Kidney (tissue), 22 donors: ENCODE measurements at places on chromosomes 4 and X.

DNA sequence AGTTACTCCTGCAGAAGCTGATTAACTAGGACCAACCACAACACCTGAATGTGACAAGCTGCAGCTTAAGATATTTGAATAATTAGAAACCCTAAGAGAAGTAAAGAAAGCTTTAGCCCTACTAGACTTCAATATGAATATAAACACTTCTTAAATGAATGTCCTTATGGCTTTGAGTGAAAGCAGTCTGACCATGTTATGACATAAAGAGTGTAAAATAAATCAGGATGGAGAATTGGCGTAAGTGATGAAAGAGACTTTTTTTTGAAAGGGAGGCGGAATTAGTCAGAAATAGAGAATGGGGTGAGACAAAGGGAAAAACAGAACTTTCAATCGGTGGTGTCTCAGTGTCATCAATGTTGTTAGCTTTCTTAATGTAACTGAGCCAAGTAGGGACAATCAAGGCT lies 117.2 kb upstream of the MAGEB16 start:
- DNase-seq = no peak

- no peak for DNase-seq
Measured at GRCh38 chr4:173696011-173696410, 166.0 kb upstream of the HAND2 start.

DNA sequence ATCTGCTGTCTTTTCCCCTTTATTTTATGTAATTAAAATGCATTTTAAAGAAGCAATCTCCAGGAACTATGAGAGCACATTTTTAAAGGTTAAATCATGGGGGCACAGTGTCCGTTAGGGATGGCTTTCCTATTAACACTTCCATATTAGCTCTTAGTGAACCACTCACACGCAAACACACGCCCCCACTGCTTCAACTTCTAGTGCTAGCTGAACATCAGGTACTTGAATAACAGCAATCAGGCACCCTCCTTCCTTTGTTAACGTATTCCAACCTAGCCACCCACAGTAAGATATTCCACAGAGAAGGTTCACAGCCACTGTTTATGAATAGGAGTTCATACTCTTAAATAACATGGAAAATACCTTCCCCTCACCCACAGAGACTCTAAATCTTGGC lies 9.3 kb downstream of the TMEM255A start:
- no peak for DNase-seq

- no peak for DNase-seq
Measured at GRCh38 chr4:130183766-130184165, 1087.8 kb downstream of the C4orf33 start.

DNA sequence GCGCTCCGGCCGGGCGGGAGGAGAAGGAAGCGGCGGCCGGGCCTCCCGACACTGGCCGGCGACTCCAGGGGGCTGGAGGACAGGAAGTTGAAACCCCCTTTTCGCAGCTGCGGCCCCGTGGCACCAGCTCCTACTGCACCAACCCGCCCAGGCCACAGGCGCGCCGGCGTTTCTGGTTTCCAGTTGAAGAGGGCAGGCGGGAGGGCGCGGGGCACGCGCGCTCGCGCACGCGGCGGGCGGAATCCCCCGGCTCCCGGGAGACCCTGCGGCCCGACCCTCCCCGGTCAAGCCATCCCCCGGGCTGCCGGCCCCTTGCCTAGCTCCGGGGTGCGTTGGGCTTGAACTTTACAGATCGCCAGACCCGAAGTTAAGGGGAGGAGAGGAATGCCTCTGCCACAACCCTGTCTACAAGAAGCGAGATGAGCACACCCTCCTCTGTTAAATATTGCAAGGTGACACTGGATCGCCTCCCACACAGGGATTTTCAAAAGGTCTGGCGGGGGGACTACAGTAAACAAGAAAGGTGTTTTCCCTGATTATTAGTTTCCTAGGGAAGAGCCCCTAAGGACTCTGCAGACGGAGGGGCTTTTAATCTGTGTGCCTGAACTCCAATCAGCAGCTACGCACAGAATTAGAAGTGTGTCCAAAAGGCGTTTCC lies 1.4 kb downstream of the ELOVL6 start:
- peak; percentile 75 for DNase-seq

- no peak for DNase-seq
Measured at GRCh38 chrX:106588801-106589200, 23.0 kb upstream of the RADX start.

GRCh38 chrX:23333842-23334520 lies 668 bp upstream of the PTCHD1 start:
- DNase-seq = peak; percentile 32

DNA sequence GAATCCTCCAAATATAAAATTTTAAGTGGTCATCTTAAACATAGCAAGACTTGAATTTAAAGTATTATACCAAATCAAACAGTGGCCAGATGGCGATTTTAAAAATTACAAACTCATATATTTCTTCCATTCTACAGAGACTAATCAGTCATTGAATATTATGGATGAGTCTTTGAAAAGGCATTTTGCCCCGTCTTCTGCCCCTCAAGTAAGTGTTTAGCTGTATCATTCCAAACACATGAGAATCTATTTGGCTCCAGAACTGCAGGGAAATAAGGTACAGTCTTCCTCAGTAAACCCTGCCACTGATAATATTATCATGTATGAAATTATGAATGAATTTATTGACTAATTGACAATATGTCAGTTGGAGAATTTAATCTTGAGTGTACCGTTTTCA lies 191.0 kb downstream of the SLC7A11 start:
- no peak for DNase-seq

DNA sequence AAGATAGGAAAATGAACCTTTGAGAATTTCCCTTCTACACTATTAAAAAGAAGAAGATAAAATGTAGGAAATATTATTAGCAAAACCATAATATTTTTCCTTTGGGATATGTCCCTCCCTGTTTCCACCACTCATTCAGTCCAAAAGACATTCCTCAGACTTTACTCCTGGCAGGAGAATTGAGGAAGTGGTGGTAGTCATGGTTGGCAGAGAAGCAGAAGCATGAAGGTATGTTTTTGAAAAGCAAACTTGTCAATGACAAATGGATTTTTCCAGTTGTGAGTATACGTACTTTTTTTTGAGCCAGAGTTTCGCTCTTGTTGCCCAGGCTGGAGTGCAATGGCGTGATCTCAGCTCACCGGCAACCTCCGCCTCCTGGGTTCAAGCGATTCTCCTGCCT lies 13.7 kb downstream of the STAG2 start:
- no peak for DNase-seq
